ENCODE measurements at places on chromosomes 12 and 14. TPM values are rescaled to one million over a fixed set of nuclear protein-coding genes. Genes with fewer than 3 reads are reported as not detected.
A peak's percentile ranks its signal among the peaks of the same experiment; 100 is the strongest.

The GPR137C gene
- 9.7 TPM for polyA plus RNA-seq

The RAB35 gene
- 37.5 TPM for polyA plus RNA-seq

The MYO1H gene
- 1.0 TPM for polyA plus RNA-seq

- no peak for DNase-seq
Measured at GRCh38 chr14:69838881-69839416, 40.3 kb upstream of the SMOC1 start.

- DNase-seq, result no peak
Measured at GRCh38 chr12:39372929-39373328, 70.0 kb downstream of the KIF21A start.

DNA sequence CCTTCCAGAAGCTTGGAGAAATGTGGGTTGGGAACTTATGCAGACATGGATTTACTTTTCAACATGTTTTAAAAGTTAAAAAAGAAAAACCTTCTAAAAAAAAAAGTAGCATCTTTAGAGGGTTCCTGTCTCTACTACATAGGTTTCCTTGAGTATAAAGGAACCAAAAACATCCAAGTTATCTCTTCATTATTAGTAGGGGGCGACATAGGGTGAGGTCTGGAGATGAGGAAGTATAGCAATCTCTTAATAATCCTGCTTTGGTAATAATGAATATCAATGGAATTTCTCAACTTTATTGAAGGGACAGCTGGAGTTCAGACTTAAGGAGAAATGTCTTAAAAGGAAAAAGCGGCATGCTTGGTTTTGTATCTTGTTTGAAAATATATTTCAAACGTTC is 6.5 kb upstream of the PLXNC1 start:
- DNase-seq, result no peak

DNA sequence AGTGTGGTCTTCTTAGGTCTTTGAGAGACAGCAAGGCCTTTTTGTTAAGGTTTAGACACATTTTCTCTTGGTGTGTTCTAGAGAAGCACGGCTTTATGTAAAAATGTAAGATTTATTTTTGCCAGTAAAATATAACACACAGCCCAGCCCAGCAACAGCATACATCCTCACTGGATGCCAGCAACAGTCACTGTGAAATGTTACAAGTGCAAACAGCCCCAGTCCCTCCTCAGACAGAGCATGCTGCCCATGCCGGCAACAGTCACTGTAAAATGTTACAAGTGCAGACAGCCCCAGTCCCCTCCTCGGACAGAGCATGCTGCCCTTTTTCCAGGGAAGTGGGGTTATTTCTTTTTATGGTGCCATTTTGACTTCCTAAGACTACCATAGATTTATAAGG is 207.6 kb downstream of the CHST11 start:
- no peak for DNase-seq

DNA sequence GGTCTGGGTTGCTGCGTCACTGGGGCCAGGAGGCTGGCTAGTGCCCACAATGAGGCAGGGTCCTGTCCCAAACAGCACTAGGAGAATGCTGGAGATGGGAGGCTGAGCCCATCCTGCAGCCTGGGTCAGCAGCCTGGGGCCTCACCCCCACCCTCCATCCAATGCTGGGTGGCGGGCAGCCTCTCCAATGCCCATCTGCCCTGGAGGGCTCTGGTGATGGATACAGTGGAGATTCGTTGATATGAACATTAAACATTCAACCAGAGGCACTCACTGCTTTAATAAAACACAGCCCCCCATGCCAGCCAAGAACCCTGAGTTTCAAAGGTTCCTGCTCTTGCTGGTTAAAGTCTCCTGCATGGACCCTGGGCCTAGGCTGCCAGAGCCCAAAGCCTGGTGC is 19.5 kb upstream of the HHIPL1 start:
- DNase-seq, result no peak

DNA sequence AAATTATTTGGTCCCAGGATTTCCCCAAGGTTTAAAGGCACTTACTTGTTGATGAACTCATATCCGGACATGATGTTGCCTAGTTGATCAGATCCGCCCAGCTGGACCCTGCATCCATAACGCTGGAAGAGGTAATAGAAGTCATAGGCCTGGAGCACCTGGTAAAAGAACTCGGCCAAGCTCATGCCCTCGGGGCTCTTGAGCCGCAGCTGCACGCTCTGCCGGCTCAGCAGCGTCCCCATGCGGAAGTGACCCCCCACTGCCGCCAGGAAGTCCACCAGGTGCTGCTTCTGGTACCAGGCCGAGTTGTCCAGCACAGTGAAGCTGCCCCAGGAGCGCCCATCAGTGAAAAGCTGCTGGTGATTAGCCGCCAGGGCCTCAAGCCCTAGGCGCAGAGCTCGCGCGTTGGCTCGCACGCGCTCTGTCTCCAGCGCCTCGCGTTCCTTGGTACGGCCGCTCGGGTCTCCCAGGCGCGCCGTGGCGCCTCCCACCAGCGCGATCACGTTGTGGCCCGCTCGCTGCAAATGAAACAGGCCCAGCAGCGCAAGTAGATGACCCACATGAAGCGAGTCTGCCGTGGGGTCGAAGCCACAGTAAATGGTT is 545 bp downstream of the YARS2 start:
- DNase-seq, result peak; percentile 56

Measured in right renal pelvis (tissue), 4 donors.